ENCODE measurements at places on chromosomes 4 and X. TPM values are rescaled to one million over a fixed set of nuclear protein-coding genes. Genes with fewer than 3 reads are reported as not detected.

The SOX3 gene
- total RNA-seq, result not detected

The COX7B gene
- 1,696 TPM for total RNA-seq

The ITM2A gene
- total RNA-seq, result 64.4 TPM

The PDZD11 gene
- total RNA-seq, result 36.5 TPM

The NUP62CL gene
- total RNA-seq, result 1.1 TPM

The AFAP1 gene
- 6.8 TPM for total RNA-seq

The FGF2 gene
- 4.1 TPM for total RNA-seq

The DMP1 gene
- not detected for total RNA-seq

The MAGEA2B gene
- total RNA-seq, result not detected

The MAGEA12 gene
- total RNA-seq, result not detected

The PLA2G12A gene
- 64.7 TPM for total RNA-seq

GRCh38 chr4:158170691-158171561 is 1.9 kb downstream of the GASK1B start:
- peak; percentile 85 for DNase-seq

- DNase-seq, result no peak
Measured at GRCh38 chrX:64976673-64977040, 407 bp upstream of the ZC4H2 start.

DNA sequence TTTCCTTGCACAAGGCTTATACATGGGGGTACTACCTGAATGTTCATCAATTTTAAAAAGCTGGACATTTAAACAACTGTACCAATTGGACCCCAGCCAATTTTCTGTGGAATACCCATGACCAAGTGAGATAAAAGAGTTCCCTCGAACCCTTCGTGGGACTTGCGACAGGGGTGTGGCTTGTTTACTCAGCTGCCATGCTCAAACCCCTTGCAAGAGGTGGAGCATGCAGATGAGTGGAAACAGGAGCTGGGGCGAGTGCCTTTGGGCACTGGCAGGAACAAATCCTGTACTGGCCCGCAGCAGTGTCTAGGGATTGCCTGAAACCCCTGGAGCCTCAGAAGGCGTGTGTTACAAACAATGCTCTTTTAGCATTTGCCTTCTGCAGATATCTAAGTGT is 144.2 kb downstream of the PDHA2 start:
- no peak for DNase-seq

DNA sequence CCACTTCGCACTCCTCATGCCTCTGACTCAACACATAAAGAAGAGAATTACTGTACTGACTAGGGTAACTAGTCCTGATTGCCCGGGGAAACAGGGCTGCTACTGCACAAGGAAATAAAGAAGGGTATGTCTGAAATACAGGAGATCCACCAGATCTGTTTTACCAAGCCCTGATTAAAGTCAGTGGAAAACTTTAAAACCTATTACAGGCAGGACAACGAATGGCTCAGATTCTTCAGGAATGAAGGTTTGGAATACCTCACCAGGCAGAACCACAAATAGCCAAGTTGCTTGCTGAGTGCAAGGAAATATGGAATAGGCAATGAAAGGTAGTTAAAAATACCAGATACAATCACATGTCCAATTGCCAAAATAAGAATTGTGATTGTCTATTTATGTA is 17.3 kb downstream of the LAMTOR3 start:
- no peak for DNase-seq

- no peak for DNase-seq
Measured at GRCh38 chrX:122835886-122836285, 348.2 kb upstream of the GRIA3 start.

DNA sequence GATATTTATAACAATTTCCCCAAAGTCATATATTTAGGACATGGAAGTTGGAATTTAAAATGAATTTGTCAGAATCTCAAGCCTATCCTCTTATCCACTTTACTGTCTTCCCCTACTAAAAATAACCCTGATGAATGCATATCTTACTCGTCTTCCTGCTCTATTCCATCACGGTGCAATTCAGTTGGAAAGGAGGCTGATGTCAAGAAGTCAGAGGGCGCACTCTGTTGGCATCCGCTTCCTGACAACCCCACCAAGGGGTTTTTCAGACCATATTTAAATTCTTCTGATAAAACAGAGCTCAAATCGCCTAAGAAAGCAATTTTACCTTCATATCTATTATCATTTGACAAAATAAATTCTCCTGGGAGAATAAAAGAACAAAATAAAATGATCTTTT is 233.5 kb downstream of the ARHGAP24 start:
- no peak for DNase-seq

DNA sequence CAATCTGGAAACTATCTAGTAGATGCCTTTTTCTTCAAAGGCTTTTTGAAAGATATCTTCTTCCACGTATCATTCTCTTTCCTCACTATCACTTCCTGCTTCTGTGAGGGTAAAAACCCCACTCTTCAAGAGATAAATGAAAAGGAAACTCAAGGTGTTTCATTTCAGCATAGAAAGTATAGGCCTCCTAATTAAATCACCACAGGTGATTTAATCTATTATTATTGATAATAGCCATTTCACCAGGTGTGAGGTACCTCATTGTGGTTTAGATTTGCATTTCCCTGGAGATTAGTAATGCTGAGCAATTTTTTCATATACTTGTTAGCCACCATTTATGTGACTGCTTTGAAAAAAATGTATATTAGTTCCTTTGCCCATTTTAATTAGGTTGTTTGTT is 92.0 kb upstream of the EMCN start:
- no peak for DNase-seq

DNA sequence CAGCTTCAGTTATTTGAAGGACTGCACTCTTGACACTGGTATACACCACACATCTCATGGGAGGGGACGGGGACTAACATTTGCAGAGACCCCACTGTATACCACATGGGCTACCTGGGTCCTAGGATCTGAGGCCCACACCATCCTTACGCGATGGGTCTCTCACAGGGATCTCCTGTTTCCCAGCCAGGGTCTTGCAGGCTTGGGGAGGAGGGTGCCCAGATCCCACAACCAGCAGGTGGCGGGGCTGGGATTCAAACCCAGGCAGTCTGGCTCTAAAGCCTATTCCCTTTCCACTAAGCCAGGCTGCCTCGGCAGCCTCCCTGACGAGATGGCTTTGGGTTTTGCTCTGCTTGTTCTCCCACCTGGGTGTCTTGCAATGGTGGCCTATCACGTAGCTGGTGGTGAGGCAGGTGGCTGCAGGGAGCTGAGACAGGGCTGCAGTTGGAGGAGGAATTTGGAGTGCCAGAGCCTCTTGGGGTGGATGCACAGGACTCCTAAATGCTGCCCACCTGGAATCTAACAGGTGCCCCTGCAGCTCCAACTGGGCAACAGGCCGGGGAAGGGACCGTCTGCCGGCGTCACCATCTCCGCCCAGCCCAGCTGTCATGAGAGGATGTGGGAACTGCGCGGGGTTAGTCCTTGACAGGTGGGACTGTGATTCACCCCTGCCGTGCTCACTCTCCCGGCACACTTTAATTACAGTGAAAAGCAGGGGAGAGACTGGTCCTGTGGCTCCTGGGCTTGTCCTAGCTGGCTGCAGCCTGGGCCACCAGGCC is 110.7 kb downstream of the PSAPL1 start:
- no peak for DNase-seq

DNA sequence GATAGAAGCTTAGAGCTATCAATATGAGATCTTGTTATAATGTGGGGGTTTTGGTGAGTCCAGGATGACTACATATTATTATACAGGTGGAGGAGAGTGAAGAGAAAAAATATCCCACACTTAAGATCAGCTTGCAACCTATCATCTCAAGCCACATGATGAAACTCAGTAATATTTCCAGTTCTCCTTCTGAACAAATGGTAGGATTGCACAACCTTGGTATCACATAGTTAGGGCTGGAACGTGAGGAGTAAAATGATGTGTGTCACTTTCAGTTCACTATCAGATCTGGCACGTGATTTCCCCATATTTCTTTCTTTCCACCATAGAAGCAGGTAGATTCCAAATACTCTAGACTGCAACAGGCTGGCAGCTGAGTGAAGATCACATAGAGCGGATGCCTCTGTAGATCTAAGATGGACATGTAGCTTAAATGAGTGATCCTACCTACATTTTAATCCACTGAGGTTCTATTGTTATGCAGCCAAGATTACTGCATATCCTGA is 150.6 kb upstream of the ANKRD50 start:
- no peak for DNase-seq

- DNase-seq, result no peak
Measured at GRCh38 chr4:87060957-87061356, 126.1 kb downstream of the AFF1 start.

GRCh38 chrX:139889760-139890159 is 43.1 kb downstream of the ATP11C start:
- DNase-seq, result no peak

DNA sequence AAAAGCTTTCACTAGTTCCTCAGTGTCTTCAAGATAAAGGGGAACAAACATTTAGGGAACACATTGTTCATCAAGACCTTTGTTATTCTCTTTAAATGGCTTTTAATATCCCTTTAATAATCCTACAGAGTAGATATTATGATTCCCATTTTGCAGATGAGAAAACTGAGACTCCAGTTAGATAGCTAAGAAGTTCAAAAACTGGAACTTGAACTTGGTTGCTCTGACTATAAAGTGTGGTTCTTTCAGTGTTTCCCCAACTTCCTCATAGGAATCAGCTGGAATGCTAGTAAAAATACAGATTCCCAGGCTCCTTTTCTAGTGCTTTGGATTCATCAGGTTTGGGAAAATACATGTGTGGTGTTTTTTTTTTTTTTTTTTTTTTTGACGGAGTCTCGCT is 37.7 kb downstream of the DLG3 start:
- no peak for DNase-seq

GRCh38 chrX:115562480-115562847 is 1.5 kb downstream of the PLS3 start:
- no peak for DNase-seq

GRCh38 chr4:98627531-98628257 is 30.7 kb downstream of the TSPAN5 start:
- no peak for DNase-seq

- DNase-seq, result no peak
Measured at GRCh38 chr4:3671571-3672464, 94.4 kb upstream of the ADRA2C start.

- no peak for DNase-seq
Measured at GRCh38 chr4:142697928-142698327, 148.2 kb downstream of the INPP4B start.

DNA sequence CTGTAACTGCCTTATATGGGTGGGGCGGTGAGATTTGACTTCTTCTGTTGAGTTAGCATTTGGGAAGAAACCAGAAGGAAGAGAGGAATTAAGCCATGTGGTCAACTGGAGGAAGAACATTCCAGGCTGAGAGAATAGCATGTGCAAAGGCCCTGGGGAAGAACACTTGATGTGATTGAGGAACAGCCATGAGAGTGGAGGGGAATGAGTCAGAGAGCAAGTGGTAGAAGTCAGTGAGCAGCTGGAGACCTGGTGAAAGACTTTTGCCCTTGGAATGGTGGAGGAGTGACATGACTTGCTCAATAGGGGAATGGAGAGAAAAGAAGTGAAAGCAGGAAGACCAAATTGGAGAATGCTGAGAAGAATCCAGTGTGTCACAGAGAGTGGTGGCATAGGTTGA is 327.8 kb upstream of the HAND2 start:
- DNase-seq, result no peak

GRCh38 chr4:17397611-17398010 is 114.3 kb downstream of the QDPR start:
- no peak for DNase-seq

GRCh38 chr4:71841336-71841735 is 57.5 kb upstream of the GC start:
- no peak for DNase-seq

- DNase-seq, result no peak
Measured at GRCh38 chrX:145715641-145716138, 101.9 kb upstream of the SLITRK2 start.
